Lower lobe of right lung (tissue), 2 donors: ENCODE measurements at places on chromosomes 4 and X.

DNA sequence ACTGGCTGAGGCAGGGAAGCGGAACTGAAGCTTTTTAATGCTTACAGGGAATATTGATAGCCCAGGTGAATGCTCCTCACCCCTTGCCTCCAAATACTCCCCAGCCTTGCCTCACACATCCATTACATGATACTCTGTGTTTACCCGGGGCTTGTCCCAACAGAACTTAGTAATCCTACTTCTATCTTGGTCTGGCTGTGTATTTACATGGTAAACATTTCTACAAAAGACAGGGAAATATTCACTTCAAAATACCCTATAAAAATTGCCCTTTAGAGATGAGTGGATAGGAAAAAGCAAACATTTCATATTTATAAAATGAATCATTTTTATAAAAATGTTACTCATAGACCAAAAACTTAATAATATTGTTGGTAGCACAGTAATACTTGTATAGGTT lies 120.1 kb downstream of the NHS start:
- DNase-seq = no peak
- no peak overlapping the region for H3K4me3 ChIP-seq
- H3K27me3 ChIP-seq = no peaks in the 10 kb centered on the region
- H3K4me1 ChIP-seq = no peaks in the 10 kb centered on the region
- H3K27ac ChIP-seq = no peak overlapping the region
- H3K36me3 ChIP-seq = no peaks in the 10 kb centered on the region

DNA sequence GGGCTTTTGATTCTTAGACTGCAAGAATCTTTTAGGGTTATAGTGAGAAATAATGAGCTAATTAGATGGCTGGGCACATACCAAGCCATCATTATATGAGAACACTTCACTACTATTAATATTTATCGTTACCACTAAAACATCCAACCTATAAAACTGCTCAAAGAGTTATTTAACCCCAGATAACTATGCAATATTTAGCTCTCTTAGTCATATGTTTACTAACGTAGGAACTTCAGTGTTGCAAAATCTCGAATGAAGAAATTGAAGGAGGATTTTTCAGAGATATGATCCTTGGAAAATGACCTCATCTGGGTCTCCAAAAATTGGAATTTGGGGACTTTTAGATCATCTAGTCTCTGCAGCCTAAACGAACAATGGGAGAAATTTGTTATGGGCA lies 265.0 kb upstream of the RPS6KA3 start:
- no peaks in the 10 kb centered on the region for H3K27me3 ChIP-seq
- H3K27ac ChIP-seq = no peak overlapping the region
- H3K4me3 ChIP-seq = no peak overlapping the region

DNA sequence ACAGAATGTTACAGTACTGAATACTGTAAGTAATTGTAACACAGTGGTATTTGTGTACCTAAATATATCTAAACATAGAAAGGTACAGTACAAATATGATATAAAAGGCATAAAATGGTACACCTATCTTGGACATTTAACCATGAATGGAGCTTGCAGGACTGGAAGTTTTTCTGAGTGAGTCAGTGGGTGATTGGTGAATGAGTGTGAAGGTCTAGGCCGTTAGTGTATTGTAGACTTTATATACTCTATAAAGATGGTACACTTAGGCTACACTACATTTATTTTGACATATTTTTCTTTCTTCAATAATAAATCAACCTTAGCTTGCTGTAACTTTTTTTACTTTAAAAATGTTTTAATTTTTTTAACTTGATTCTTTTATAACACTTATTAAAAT lies 422.5 kb upstream of the FSTL5 start:
- no peak for DNase-seq
- H3K4me3 ChIP-seq = no peak overlapping the region
- H3K27me3 ChIP-seq = no peaks in the 10 kb centered on the region
- no peaks in the 10 kb centered on the region for H3K4me1 ChIP-seq
- no peak overlapping the region for H3K27ac ChIP-seq

GRCh38 chr4:153409924-153410501 lies 56.1 kb upstream of the TMEM131L start:
- DNase-seq = no peak
- H3K4me1 ChIP-seq = no peaks in the 10 kb centered on the region
- no peaks in the 10 kb centered on the region for H3K36me3 ChIP-seq
- no peak overlapping the region for H3K27ac ChIP-seq
- no peak overlapping the region for H3K4me3 ChIP-seq

GRCh38 chr4:187232196-187232595 lies 508.5 kb upstream of the FAT1 start:
- no peak overlapping the region for H3K4me3 ChIP-seq
- H3K36me3 ChIP-seq = no peaks in the 10 kb centered on the region
- H3K27ac ChIP-seq = no peak overlapping the region
- no peaks in the 10 kb centered on the region for H3K4me1 ChIP-seq
- no peak for DNase-seq

- peaks cover 60% of the 10 kb centered on the region for H3K4me1 ChIP-seq
- H3K27ac ChIP-seq = peak overlapping the region; percentile 36
- H3K4me3 ChIP-seq = no peak overlapping the region
- no peak for DNase-seq
- no peaks in the 10 kb centered on the region for H3K36me3 ChIP-seq
- H3K27me3 ChIP-seq = no peaks in the 10 kb centered on the region
Observed at GRCh38 chrX:154724993-154725756, 25.7 kb downstream of the GAB3 start.

- DNase-seq = no peak
- no peaks in the 10 kb centered on the region for H3K27me3 ChIP-seq
- H3K4me3 ChIP-seq = no peak overlapping the region
- no peaks in the 10 kb centered on the region for H3K36me3 ChIP-seq
- H3K4me1 ChIP-seq = no peaks in the 10 kb centered on the region
- no peak overlapping the region for H3K27ac ChIP-seq
Observed at GRCh38 chr4:138438608-138439007, 196.5 kb upstream of the SLC7A11 start.

GRCh38 chrX:16633754-16634153 lies 16.2 kb upstream of the S100G start:
- no peak for DNase-seq
- H3K36me3 ChIP-seq = peaks cover 7% of the 10 kb centered on the region
- no peak overlapping the region for H3K4me3 ChIP-seq

GRCh38 chr4:144518181-144518895 lies 127.6 kb upstream of the HHIP start:
- no peak overlapping the region for H3K4me3 ChIP-seq
- no peak overlapping the region for H3K27ac ChIP-seq
- no peaks in the 10 kb centered on the region for H3K4me1 ChIP-seq
- H3K27me3 ChIP-seq = no peaks in the 10 kb centered on the region
- DNase-seq = no peak
- no peaks in the 10 kb centered on the region for H3K36me3 ChIP-seq

DNA sequence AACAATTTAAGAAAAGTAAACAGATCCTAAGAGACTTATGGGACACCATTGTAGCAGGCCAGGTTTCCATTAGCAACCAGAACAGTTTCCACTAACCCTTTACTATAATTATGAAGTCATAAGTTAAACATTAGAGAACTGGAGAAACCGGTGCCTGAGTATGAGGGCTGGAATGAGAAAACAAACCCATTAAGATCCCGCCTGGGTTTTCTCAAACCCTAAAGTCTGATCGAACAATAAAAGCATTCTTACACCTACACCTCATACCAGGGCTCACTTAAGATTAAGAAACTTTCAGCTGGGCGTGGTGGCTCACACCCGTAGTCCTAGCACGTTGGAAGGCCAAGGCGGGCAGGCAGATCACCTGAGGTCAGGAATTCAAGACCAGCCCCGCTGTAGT lies 13.7 kb upstream of the DHX15 start:
- DNase-seq = peak; percentile 80
- no peaks in the 10 kb centered on the region for H3K36me3 ChIP-seq
- H3K27ac ChIP-seq = peak overlapping the region; percentile 87
- H3K4me1 ChIP-seq = no peaks in the 10 kb centered on the region
- H3K27me3 ChIP-seq = no peaks in the 10 kb centered on the region

DNA sequence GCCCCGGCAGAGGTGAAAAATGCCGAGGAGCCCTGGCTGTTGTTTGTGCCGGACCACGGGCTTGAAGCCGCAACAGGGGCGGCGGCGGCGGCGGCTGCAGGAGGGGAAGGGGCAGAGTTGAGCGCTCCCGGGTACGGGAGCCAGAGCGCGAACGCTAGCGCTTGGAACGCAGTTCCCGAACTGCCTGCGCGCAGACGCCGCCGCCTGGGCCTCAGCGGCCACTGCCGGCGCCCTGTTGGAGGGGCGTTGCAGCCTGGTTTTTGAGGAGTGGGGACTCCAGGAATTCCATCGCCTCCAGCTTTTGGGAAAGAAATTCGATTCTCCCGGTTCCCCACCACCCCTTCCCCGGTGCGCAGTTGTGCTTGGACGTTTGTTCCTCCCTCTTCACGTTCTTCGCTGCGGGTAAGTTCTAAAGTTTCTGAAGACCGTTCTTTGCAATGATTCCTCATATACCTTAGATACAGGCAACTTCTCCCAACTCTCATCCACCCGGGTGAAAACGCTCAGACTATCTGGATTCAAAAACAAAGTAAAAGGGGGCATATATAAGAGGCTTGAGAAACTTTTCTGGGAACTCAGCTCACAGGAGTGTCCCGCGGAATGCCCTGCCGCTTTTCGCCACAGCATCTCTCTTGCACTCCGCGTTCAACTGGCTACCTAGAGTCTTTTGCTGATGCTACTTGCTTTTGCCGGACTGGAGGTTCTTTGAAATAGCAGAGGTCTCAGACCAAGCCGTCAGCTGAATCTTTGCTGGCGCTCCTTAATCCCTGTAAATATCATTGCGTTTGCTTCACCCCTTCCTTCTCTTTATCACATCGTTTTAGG lies 1.0 kb downstream of the FAT4 start:
- H3K4me1 ChIP-seq = peaks cover 44% of the 10 kb centered on the region
- no peaks in the 10 kb centered on the region for H3K36me3 ChIP-seq
- peak overlapping the region; percentile 85 for H3K27ac ChIP-seq

GRCh38 chr4:152187693-152188092 lies 348.2 kb downstream of the FBXW7 start:
- H3K4me1 ChIP-seq = no peaks in the 10 kb centered on the region
- H3K4me3 ChIP-seq = no peak overlapping the region
- no peak overlapping the region for H3K27ac ChIP-seq
- no peak for DNase-seq
- H3K36me3 ChIP-seq = no peaks in the 10 kb centered on the region

GRCh38 chr4:84623661-84624060 lies 40.7 kb downstream of the CDS1 start:
- no peaks in the 10 kb centered on the region for H3K4me1 ChIP-seq
- no peak overlapping the region for H3K27ac ChIP-seq
- H3K27me3 ChIP-seq = no peaks in the 10 kb centered on the region
- no peaks in the 10 kb centered on the region for H3K36me3 ChIP-seq

DNA sequence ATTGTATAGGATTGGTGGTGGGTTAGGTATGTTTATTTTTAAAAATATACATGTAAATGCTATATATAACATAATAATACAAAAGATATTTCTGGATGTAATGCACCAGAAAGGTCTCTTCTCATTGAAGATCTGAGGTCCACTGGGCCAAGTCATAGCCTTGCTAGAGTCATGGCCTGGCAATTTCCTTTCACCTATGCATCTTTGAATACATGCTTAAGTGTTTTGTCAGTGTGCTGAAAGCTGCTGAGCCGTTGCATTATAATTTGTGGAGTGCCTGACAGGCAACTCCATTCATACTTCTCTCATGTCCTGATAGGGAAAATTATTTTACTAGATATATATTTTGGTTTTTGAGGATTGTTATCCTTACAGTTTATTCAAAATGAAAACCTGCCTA lies 410.2 kb upstream of the CT83 start:
- H3K4me3 ChIP-seq = no peak overlapping the region
- H3K27me3 ChIP-seq = no peaks in the 10 kb centered on the region
- H3K4me1 ChIP-seq = no peaks in the 10 kb centered on the region
- no peak for DNase-seq
- H3K27ac ChIP-seq = no peak overlapping the region
- H3K36me3 ChIP-seq = no peaks in the 10 kb centered on the region

DNA sequence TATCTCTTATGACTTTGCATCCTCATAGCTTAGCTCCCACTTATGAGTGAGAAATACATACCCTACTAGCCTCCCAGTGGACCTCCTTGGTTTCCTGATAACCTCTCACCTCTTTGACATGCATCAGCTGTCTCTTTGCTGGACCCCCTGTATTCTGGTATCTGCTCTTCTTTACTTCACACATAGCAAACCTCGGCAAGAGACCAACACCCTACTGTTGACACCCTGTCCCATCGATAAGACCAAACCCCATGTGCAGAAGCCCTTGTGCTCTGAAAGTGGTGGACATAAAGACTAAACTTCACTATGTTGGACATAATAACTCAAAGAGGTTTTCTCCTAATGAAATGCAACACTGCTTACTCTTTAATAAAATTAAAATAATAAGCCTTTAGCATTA lies 75.7 kb downstream of the RNF150 start:
- H3K27ac ChIP-seq = no peak overlapping the region
- no peak for DNase-seq
- no peak overlapping the region for H3K4me3 ChIP-seq
- H3K4me1 ChIP-seq = no peaks in the 10 kb centered on the region
- H3K36me3 ChIP-seq = no peaks in the 10 kb centered on the region
- no peaks in the 10 kb centered on the region for H3K27me3 ChIP-seq

- no peaks in the 10 kb centered on the region for H3K27me3 ChIP-seq
- H3K4me3 ChIP-seq = no peak overlapping the region
- no peak for DNase-seq
- H3K36me3 ChIP-seq = no peaks in the 10 kb centered on the region
- no peak overlapping the region for H3K27ac ChIP-seq
Observed at GRCh38 chr4:126572264-126572663, 1060.5 kb upstream of the INTU start.

DNA sequence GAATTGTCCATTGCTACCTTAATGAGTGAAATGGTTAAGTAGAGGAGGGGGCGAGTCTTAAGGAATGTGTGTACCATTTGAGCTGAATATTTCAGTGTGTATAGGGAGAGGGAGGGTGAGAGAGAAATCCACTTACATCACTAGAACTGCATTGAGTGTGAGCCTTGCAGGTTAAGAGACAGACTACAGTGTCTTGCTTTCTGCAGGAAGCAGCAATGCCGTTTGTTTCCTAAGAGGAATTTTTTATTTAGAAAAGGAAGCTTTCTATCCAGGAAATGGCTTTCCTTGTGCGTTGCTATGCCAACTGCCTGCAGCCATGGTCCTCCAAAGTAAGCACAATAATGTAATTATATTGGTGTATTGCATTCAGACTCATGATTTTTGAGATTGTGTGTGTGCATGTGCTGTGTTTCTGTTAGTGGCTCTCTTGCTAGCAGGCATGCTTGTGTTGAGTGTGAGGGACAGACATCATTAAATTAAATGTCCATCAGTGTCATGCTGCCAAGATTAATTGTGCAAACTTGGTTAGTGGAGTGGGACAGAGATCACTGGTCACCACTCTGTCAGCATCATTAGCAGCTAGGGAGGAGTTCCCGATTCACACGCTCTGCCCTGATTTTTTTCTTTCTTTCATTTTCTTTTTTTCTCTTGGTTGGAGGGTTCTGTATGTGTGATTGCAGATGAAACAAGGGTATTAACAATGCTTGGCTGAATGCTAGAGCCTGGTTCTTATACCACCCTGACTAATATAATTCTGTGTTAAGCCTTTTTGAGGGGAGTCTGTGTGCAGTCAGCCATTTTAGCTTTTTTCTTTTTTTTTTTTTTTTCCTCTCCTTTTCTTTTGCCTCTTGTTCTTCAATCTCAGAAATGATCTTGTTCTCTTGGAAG lies 164.3 kb downstream of the RAPGEF2 start:
- H3K36me3 ChIP-seq = no peaks in the 10 kb centered on the region
- peak overlapping the region; percentile 37 for H3K27ac ChIP-seq
- no peaks in the 10 kb centered on the region for H3K27me3 ChIP-seq
- no peak for DNase-seq
- peak overlapping the region; percentile 27 for H3K4me3 ChIP-seq

GRCh38 chrX:69028006-69028760 lies 137.1 kb downstream of the PJA1 start:
- no peaks in the 10 kb centered on the region for H3K36me3 ChIP-seq
- no peak for DNase-seq
- H3K27me3 ChIP-seq = no peaks in the 10 kb centered on the region
- no peak overlapping the region for H3K27ac ChIP-seq
- H3K4me1 ChIP-seq = peaks cover 11% of the 10 kb centered on the region
